Substantia nigra (tissue), 51 donors: ENCODE measurements at places on chromosomes 7 and 10.

DNA sequence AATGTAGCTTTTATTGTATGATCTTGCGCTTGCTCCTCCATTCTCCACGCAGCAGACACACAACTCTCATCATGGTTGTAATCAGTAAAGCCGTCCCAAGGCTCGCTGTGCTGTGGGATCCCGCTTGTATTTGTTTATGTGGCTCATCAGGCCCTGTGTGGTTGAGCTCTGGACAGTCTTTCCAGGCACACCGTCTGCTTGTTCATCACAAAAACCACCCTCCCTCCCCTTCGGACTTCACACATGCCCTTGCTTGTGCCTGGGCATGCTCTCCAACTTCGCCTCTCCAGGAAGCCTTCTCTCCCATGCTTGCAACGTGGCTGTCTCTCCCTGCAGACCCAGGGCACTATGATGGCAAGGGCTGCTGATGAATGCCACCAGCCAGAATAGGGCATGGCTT is 62.4 kb downstream of the HK1 start:
- DNase-seq = no peak

DNA sequence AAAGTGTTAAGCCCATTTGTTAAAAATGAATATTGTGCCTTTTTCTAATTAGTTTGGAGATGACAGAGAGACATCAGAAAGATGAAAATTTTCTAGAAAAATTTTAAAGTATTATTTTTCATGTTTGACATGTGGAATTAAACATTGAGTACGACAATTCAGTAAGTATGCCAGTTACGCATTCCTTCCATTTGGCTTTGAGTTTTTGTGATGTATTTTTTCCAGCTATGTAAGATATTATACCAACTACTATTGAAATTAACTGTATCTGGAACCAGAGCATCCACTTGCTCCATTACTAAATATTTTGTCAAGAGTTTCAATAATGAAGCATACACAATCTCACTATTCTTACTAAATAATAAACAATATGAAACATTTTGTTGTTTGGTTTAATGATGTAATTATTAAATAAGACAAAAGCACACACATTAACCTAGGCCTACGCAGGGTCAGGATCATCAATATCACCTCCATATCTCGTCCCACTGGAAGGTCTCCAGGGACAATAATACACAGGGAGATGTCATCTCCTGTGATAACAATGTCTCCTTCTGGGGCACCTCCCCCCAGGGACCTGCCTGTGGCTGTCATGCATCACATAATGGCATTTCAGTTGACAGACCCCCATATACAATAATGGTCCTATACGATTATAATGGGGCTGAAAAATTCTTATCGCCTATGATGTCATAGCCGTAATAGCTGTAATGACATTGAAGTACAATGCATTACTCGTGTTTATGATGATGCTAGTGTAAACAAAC is 274.1 kb downstream of the REEP3 start:
- DNase-seq = no peak

- no peak for DNase-seq
Measured at GRCh38 chr10:123841560-123841959, 50.0 kb downstream of the CPXM2 start.

GRCh38 chr10:125112697-125113494 is 47.5 kb downstream of the CTBP2 start:
- no peak for DNase-seq

GRCh38 chr10:95793401-95794045 is 37.6 kb downstream of the ENTPD1 start:
- no peak for DNase-seq

DNA sequence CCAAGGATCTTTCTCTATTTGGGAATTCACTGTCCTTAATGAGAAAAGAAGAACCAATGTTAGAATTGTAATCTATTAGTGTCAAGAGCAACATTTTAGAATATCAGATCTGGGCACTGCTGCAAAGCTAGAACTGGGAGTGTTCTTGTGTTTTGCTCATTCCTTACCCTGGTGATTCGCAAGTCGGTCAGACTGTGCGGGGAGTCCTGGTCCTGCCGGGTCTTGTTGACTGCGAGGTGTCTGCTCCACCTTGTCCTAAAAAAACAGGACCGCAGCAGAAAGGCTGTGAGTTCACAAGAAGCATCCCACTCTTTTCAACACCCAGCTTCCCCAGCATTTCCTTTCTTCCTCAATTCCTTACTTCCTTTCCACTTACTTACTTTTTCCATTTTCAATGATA is 79.0 kb downstream of the GRB10 start:
- no peak for DNase-seq

- no peak for DNase-seq
Measured at GRCh38 chr10:125629758-125630376, 53.1 kb downstream of the TEX36 start.

GRCh38 chr10:30052062-30052461 is 7.3 kb downstream of the JCAD start:
- no peak for DNase-seq

DNA sequence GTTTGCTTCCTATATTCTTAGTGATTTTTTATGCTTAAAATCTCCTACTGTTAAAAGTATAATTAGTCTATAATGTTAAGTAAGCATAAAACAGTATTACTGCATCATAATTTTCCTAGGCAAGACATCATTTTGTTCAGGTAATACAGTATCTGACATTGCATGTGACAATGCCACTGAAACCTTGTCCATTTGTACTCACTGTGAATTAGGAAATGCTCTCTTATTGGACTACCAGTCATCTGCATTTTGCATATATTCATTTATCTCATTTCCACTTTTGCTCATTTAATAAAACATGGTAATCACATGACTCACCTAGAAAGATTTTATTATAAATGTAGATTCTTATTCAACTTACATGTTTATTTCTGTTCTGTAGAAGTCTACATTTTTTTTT is 379.1 kb downstream of the ETV1 start:
- DNase-seq = no peak
